ENCODE measurements at places on chromosomes 16 and 17.
A peak's percentile ranks its signal among the peaks of the same experiment; 100 is the strongest.

DNA sequence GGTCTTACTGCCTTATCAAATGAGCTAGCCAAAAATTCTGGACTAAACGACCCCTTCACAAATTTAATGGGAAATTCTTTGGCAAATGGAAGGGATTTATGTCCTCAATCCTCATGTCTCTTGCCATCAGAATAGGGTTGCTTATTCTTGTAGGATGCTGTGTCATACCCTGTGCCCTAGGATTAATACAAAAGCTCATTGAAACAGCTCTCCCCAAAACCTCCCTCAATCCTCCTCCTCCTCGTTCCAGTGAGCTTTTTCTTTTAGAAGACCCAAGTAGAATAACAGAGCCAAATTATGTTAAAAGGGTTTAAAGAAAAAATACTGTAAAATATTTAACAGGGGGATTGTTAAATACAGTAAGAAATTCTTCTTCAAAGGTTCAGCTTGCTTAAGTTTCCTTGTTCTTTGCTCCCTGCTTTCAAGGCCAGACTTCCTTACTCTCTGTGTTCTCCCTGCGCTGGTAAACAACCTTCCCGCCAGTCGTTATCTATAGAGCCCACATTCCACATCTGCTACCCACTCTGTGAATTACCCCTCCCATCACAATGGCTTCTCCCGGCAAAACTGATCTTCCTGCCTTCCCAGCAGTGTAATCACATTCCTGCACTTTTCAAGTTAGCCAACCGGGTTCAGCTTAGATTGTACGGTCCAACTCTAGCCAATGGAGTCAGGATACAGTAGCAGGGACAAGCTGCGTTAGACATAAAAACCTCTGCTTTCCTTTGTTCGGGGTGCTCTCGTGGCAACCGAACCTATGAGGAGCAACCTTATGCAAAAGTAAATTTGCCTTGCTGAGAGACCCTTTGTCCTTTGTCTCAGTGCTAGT is 9.7 kb downstream of the HPR start:
- no peak for DNase-seq

DNA sequence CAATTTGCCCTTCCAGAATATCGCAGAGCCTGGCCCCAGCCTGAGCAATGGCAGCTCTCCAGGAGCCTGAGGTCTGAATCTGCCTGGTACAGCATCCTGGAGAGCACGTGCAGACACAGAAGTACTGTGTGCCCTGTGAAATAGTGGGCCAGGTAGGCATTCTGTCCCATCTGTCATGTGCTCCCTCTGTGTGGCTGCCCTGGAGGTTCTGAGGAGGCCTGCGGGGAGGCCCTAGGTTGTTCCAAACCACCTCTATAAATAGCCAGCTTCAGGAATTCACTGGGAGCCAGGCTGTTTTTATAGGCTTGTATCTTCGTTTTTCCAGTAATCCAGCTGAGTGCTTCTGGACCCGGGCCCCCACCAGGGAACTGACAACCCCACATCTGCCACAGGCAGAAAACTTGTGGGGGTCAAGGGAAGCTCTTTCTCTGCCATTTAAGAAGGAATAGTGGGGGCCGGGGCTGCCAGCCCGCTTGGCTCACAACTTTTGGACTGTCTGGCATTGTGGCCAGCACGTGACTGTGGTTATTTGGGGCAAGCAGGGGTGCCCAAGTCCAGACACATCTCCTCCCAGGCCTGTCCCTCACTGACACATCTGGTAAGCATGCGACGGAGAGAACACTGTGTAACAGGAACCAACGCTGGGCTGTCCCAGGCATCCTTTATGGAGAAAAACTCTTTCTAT is 356.3 kb upstream of the TNRC6C start:
- peak; percentile 15 for DNase-seq

- no peak for DNase-seq
Measured at GRCh38 chr16:15498427-15499175, 64.2 kb downstream of the BMERB1 start.

DNA sequence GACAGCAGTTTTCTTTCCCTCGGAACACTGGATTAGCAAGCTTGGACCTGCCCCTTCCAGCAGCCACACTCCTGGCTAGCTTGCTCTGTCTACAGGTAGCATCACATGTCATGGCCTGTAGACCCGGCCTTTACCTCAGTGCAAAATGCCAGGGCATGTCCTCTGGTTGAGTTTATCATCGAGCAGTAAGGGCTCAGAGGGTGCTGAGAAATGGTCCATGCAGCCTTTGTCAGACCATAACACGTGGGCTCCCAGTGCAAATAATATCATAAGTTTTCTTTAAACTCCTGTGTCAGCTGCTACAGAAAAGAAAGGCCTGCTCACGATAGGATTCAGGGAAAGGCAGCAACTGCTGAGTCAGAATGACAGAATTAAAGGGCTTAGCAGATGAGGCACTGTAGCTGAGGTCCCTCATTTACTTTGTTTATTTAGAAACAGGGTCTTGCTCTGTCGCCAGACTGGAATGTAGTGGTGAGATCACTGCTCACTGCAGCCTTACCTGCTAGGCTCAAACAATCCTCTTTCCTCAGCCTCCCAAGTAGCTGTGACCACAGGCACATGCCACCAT is 8.0 kb upstream of the GNA13 start:
- peak; percentile 32 for DNase-seq

GRCh38 chr16:78183437-78184237 is 84.2 kb downstream of the WWOX start:
- no peak for DNase-seq

DNA sequence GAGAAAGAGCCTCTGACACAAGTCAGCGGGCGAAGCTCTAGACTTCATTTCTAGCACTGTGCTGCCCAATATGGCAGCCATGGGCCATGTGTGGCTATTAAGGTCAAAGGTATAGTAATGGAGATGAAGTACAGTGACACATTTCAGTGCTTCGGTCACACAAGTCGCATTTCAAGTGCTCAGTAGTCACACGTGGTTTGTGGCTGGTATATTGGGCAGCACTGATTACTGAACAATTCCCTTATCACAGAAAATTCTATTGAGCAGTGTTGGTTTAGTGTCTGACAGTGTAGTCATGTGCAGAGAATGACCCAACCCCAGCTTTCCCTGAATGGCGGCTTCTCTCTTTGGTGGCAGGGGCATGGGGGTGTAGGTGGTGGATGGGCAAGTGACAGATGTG is 84.9 kb upstream of the SDK2 start:
- DNase-seq = no peak

DNA sequence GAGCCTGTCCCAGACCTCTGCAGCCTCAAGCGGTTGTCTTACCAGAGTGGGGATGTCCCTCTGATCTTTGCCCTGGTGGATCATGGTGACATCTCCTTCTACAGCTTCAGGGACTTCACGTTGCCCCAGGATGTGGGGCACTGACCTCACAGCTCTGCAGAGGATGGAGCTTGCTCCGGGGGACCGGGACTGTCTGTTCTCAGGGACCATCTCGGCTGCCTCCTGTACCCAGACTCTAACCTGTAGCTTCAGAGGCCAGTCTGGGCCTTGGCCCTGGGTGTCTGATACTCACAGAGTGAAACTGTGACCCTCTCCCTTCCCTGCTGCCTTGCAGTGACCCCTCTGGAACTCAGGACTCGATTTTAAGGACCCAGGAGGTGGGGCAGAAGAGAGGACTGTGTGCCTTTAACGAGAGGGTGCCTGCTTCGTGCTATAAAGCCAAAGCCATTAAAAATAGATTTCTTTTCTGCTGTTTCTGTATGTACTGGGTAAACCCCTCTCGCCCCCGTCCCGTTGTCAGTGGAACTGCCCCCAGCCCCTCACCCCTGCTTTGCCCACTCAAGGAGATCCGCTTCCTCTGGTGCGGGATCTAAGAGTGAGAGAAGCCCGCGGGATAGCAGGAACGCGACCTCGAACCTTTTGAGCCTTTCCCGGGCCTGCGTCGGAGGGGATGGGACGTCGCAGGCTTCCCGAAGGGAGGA is 1.1 kb upstream of the LLGL2 start:
- DNase-seq = no peak

DNA sequence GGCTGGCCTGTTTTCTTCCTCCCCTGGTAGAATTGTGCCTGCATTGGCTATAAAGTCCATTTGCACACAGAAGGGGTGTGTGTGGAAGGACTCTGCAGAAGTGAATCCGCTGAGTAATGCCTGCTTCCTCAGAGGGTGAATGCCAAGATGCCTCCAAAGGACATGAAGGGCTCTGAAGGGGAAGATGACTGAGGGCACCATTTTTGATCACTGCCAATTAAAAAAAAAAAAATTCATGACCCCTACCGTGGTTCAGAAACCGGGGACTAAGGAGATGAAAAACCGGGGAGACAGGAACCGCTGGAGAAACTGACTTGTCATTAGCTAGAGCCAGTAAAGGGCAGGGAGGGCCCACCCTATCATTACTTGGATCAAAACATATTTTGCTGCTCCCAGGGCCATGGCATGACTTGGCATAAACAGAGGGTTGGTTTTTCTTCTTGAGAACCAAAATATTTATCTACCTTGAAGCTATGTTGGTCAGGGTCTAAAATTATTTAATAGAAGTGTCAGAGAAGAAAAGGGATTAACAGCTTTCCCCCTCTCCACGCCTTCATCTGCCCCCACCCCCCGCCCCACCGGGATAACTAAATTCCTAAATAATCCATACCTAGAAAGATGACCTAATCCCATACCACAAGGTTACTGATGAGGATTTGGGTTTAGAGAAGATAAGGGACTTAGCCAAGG is 3.6 kb upstream of the USP7 start:
- DNase-seq = no peak

DNA sequence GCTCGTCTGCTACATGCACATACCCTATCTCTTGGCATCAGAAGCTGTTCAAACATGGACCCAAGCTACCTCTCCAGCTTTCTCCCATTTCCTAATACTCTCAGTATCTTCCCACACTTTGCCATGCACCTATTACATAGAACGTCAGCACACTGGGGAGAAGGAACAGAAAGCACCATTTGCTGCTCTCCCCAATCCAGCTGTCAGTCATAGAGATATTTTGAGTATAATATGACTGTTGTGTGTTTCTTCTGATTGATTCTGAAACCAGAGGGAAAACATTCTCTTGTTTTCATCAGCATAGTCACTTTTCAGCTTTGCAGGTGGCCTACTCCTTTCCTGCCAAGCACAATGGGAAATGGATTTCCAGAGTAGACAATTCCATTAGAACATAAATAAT is 107.1 kb downstream of the ADAMTS18 start:
- DNase-seq = no peak

DNA sequence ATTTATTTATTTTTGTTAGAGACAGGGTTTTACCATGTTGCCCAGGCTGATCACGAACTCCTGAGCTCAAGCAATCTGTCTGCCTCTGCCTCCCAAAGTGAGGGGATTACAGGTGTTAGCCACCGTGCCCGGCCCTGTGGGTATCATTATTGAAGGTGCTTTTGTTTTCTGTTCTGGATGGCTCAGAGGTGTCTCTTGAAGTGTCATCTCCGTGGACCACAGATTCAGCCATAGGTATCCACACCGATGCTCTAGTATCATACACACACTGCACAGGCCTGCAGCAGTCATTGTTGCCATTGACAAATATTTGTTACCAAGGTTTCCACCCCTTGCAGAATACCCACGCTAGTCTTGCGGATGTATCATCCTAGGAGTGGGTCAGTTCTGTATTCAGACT is 446.2 kb downstream of the XYLT1 start:
- DNase-seq = no peak

- DNase-seq = no peak
Measured at GRCh38 chr17:61528171-61528570, 62.8 kb downstream of the NACA2 start.

GRCh38 chr16:72635694-72636093 is 412.2 kb downstream of the ZFHX3 start:
- peak; percentile 95 for DNase-seq

- peak; percentile 68 for DNase-seq
Measured at GRCh38 chr17:81002409-81003361, 11.0 kb downstream of the CHMP6 start.

DNA sequence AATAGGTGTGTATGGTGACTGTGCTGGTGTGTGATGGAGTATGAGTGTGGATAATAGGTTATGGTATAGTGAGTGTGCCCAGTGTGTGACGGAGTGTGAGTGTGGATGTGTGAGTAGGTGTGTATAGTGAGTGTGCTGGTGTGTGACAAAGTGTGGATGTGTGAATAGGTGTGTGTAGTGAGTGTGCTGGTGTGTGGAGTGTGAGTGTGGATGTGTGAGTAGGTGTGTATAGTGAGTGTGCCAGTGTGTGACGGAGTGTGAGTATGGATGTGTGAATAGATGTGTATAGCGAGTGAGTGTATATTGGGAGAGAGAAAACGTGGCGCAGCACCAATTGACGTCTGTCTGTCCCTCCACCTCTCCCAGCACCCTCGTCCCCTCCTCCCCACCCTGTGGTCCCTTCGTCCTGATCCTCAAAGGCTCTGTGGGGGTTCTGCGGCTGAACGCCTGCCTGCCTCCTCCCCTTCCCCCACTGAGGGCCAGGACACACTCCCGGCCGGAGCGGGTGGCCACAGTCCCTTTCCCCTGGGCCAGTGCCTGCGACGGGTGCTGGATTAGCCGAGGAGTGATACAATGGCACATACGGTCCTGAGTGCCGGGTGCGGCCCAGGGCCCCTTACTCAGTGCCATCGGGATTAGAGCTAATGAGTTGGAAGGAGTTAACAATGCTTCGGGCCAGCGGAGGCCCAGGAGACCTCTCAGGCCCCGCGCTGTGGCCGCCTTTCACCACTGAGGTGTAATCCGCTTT is 160.0 kb downstream of the MRM1 start:
- DNase-seq = no peak

- peak; percentile 91 for DNase-seq
Measured at GRCh38 chr17:41651625-41652460, 27.5 kb upstream of the KRT17 start.

GRCh38 chr17:30226878-30227277 is 8.6 kb downstream of the SLC6A4 start:
- DNase-seq = no peak

GRCh38 chr17:55770196-55770870 is 19.5 kb downstream of the PCTP start:
- peak; percentile 63 for DNase-seq

DNA sequence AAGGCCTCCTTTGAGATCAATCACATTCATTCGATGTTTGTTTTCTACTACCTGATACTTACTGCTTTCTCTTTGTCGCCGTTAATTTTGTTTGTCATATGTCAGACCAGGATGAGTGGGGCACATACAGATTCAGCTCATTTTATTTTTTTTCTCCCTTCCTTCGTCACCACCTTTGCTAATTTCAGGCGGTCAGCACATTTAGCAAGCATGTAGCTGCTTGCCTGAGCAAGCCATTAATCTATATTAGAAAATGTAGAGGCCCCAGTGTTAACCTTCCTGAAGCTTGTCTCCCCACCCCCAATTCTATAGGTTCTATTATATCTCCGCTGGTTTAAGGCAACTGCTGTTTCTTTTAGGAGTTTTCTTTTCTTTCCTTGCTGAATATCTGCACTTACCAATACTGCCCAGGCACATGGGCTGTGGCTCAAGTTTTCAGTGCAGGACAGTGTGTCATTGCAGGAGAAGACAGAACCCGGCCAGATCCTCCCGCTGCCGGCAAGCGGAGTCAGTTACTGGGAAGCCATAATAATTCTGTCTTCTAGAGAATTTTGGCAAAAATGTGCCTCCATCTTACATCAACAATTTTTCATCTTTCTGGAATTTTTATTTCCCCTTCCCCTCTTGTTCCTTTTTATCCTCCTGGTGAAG is 714.3 kb downstream of the WWOX start:
- no peak for DNase-seq

DNA sequence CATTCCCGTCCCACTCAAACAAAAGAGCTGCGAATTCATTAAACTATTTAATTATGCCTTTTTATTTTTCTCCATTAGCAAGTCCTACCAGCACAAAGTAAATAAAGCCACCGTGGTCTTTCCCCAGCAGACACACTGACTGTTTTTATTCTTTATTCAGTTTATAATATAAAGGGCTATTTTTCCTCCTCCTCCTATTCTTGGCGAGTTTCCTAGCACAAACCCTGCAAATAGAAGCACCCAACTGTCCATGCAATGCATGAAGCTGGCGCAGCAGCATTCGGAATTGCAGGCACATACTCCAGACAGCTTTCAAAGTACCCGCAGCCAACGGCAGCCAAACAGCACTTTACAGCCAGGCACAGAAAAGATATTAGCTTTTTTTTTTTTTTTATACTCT is 583.4 kb upstream of the PSMD7 start:
- DNase-seq = no peak
